ENCODE measurements at places on chromosomes 4 and X. TPM values are rescaled to one million over a fixed set of nuclear protein-coding genes. Genes with fewer than 3 reads are reported as not detected.

The TMPRSS11A gene
- total RNA-seq: not detected

The HPGD gene
- 9.5 TPM for total RNA-seq

The ATP10D gene
- total RNA-seq: 20.3 TPM

The CXCL13 gene
- 2.1 TPM for total RNA-seq
